BE2C (cell line): ENCODE measurements at places on chromosomes 1 and 21.

DNA sequence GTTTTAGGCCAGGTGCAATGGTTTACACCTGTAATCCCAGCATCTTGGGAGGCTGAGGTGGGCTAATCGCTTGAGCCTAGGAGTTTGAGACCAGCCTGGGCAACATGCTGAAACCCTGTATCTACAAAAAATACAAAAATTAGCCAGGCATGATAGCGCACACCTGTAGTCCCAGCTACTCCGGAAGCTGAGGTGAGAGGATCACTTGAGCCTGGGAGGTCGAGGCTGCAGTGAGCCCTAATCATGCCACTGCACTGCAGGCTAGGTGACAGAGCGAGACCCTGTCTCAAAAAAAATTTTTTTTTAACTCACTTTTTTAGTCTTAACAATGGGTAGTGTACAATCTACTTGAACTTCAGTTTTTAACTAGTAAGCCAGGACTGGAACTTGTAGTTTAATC, 137.5 kb downstream of the HS2ST1 start:
- DNase-seq = no peak

- DNase-seq = no peak
Measured at GRCh38 chr21:25560891-25561290, 46.4 kb downstream of the MRPL39 start.

- no peak for DNase-seq
Measured at GRCh38 chr1:205373022-205373797, 16.5 kb upstream of the KLHDC8A start.

DNA sequence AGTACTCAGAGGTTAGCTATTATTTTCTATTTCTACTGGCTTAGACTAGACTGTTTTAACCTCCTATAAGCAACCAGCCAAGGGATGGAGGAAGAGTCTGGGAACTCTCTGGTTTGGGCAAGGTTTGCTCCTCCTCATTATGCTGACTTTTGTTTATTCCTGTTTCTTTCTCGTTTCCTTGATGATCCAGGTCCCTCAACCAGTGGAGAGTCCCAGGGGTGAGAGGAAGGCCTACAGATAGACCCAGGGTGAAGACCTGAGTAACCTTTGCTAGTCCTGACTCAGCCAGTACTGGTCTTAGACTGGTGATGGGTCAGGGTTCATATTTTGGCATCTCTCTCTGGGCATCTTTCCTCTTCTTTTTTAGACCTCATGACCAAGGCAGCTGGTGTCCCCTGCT, 5.4 kb downstream of the TUFT1 start:
- DNase-seq = no peak

DNA sequence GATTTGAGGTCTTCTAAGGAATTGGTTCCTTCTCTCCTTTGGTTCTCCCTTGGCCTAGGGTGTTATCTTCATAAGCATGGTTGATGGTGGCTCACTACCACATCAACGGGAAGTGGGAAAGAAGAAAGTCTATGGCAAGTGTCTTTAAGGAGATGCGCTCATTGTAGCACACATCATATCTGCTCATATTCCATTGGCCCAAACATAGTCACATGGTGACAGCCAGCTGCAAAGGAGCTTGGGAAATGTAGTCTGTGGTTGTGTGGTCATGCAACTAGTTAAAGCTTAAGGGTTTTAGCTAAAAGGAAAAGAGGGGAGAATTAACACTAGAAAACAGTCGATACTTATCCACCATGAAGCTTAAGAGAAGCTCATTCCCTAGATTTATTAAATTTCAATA, 11.4 kb upstream of the MRPS6 start:
- peak; percentile 35 for DNase-seq

GRCh38 chr1:208326033-208326432, 81.8 kb upstream of the PLXNA2 start:
- DNase-seq = no peak

GRCh38 chr1:171712341-171712740, 29.5 kb downstream of the VAMP4 start:
- no peak for DNase-seq
